ENCODE measurements at places on chromosomes 2 and 18. TPM values are rescaled to one million over a fixed set of nuclear protein-coding genes. Genes with fewer than 3 reads are reported as not detected.

The EFR3B gene
- not detected for polyA plus RNA-seq

The FZD7 gene
- polyA plus RNA-seq = 0.58 TPM

The RGPD4 gene
- not detected for polyA plus RNA-seq

The CENPA gene
- 0.10 TPM for polyA plus RNA-seq

The ZDBF2 gene
- polyA plus RNA-seq = 1.8 TPM

The PRSS56 gene
- polyA plus RNA-seq = not detected

The SNX17 gene
- polyA plus RNA-seq = 79.6 TPM

The NTSR2 gene
- not detected for polyA plus RNA-seq

Data from B cell (primary cell).